Tongue (tissue), 3 donors: ENCODE measurements at places on chromosomes 16 and 17.

- DNase-seq, result no peak
Measured at GRCh38 chr16:14527411-14528044, 102.5 kb downstream of the PARN start.

- DNase-seq, result peak; percentile 78
Measured at GRCh38 chr17:79838522-79839274, 542 bp downstream of the CBX4 start.

GRCh38 chr17:50536683-50537646, 4.4 kb downstream of the EPN3 start:
- no peak for DNase-seq

DNA sequence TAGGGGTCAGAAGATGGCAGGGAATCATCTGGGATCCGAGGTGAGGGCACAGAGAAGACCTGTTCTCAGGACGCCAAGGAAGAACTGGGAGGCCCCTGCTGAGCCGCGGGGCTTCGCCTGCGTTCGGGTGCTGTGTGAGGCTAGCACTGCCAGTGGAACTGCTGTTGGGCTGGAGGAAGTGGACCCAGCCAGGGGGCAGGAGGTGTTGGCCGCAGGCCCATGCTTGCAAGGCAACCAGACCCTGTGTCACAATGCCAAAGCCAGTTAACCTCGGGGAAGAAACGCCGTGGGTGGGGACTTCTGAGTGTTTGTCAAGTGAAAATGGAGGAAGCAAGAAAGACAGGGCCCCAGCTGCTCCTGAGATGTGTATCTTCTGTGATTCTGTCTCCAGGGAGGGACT, 185.5 kb downstream of the LGALS9B start:
- peak; percentile 30 for DNase-seq

GRCh38 chr16:65213866-65214595, 92.2 kb upstream of the CDH11 start:
- no peak for DNase-seq

DNA sequence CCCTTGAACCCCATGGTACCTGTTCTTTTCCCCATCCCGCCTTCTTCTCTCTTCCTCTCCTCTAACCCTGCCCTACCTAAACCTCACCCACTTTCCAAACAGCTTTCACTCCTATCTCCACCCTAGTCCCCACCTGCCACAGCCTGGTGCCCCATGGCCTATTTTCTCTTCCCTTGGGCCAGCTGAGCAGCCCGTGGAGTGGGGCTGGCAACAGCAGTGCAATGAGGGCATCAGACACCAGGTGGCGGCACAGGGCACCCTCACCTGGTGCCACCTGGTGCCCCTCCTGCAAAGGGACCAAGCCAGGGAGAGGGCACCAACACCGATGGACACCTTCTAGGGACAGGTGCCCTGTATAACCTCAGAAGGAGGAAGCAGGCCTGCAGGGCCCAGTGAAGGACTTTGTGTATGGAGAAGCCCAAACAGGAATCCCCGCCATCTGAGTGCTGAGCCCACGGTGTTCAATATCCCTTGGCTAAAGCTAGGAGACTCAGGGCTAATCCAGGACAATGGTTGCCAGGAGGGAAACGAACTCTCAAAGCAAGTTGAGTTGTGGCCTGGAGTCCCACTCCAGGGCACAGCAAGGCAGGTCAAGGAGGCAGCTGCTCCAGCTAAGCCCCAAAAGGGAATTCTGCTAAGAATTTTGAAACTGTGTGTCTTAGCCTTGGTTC, 4.0 kb upstream of the ABCC3 start:
- no peak for DNase-seq

- DNase-seq, result no peak
Measured at GRCh38 chr16:58329135-58329534, 34.3 kb upstream of the PRSS54 start.

GRCh38 chr16:60582528-60582927, 1453.7 kb downstream of the CDH8 start:
- no peak for DNase-seq

DNA sequence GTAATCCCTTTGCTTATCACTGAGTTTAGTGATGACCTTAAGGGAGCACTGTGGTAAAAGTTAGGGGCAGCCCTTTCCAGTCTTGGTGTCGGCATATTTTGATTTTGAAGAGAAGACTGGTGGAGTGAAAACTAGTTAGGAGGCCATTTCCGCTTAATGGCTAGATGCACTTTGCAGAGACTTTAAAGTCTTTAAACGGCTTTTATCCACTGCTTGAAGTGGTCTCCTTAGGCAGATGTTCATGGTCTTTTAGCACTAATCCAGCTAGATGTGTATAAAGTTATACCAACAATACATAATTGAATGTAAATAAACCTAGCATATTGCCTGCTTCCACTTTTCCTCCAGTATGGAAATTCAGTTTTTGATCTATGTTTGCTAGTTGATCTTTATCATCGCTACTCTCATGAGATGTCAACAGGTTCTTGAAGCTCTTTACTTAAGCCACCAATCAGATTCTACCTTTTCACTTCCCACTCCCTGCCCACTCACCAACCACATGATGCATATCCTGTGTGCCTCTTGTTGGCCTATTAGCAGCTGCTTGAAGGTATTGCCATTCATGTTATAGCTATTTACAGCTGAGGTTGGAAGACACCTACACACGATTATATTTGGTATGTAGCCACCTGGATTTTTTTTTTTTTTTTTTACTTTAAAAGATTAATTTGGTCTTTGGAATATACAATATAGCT, 132.0 kb downstream of the NLK start:
- no peak for DNase-seq

- no peak for DNase-seq
Measured at GRCh38 chr16:63201851-63202250, 1165.6 kb upstream of the CDH8 start.

GRCh38 chr16:80341263-80341662, 199.5 kb upstream of the DYNLRB2 start:
- DNase-seq, result no peak

DNA sequence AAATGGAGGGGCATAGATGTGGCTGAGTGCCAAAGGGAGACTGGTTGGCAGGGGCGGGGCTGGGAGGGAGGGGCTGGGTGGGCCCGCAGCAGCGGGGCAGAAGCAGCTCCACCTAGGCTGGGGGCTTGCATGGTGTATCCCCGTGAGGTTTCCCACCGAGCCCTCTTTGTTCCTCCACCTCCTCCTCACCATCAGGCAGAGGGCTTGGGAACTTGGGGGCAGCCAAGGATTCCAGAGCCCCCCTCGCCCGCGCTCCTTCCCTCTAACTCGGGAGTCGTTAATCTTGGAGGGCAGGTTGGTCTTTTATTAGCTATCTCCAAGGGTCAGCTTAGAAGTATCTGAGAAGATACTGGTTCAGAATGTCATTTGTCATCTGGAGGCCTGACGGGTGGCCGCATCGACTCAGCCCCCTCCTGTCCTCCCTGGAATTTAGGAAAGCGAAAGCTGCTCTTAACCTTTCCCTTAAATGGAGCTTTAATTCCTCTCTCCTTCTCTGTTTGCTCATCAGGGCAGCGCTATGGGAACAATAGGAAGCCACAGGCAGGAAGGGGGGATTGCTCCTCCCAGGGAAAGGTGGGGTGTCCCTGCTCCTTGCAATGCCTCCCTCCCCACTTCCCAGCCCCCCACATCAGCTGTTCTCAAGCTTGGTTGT, 274.3 kb upstream of the XYLT1 start:
- peak; percentile 5 for DNase-seq

GRCh38 chr17:45410144-45411091, 22.3 kb downstream of the ARHGAP27 start:
- DNase-seq, result no peak

DNA sequence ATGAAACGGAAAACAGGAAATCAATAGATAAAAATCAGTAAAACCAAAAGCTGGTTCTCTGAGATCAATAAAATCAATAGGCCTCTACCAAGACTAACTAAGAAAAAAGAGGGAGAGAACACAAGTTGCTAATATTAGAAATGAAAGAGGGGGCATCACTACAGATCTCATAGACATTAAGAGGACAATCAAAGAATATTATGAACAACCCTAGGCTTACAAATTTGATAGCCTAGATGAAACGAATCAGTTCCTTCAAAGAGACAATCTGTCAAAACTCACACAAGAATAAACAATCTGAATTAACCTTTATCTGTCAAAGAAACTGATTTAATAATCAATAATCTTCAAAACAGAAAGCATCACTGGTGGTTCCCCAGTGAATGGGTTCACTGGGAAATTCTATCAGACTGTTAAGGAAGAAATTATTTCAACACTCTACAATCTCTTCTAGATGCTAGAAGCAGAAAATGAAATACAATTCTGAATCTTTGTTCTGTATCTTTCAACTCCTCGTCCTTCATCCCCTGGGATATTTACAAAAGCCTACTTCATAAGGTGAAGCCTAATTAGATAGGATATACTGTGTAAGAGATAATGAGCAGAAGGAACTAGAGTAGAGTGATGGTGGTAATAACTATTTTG, 4.4 kb downstream of the ABCA9 start:
- no peak for DNase-seq

DNA sequence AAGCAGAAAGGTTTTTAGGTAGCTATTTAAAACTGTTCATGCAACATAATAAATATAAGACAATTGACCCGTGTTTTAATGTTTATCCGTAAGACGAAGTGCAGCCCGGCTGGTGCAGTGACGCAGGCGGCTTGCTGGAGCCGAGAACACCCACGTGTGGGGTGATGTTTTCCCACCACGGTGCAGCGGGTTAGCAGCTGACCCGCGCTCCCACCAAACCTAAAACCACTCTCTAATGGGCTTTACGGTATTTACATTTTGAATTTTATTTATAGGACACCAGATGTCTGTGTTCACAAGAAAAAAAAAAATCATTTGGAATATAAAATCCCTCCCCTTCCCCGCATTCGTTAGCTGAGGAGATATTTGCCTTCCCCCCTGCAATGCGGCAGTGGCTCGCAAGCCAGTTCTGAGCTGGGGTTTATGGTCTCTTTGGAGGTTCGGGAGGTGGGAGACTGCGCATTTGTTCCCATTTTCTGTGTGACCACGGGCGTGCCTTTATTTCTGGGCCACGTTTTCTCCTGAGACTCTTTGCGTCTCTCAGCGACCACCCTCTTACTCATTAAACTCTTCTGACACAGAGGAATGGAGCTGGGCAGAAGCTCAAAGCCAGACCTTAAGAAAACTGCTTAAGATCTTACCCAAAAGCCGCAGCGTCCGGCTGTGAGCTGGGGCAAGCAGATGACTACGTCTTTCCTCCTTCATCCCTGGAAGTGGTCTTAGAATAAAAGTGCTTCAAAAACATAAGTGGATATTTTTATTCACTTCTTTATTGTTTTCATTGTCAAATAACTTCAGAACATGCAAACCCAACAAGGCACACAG, 301.1 kb downstream of the IRF8 start:
- DNase-seq, result no peak

DNA sequence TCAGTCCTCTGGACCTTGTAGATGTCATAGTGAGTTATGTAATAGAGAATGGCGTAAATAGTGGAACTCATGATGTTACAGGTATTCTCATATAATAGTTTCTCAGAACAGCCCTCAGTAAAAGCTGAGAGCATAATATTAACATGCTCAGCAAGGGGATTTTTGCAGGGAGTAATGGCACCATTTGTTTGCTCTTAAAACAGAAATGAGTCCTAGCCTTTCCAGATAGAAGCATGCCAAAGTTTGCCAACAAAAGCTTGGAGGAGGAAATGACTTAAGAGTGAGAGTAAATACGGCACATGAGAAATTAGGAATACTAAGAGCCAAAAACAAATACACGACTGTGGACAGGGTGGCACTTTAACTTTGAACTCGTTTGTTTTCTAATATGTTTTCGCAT, 198.4 kb downstream of the ANKFN1 start:
- DNase-seq, result no peak

- DNase-seq, result peak; percentile 88
Measured at GRCh38 chr17:82440991-82441627, 9.4 kb downstream of the CYBC1 start.

DNA sequence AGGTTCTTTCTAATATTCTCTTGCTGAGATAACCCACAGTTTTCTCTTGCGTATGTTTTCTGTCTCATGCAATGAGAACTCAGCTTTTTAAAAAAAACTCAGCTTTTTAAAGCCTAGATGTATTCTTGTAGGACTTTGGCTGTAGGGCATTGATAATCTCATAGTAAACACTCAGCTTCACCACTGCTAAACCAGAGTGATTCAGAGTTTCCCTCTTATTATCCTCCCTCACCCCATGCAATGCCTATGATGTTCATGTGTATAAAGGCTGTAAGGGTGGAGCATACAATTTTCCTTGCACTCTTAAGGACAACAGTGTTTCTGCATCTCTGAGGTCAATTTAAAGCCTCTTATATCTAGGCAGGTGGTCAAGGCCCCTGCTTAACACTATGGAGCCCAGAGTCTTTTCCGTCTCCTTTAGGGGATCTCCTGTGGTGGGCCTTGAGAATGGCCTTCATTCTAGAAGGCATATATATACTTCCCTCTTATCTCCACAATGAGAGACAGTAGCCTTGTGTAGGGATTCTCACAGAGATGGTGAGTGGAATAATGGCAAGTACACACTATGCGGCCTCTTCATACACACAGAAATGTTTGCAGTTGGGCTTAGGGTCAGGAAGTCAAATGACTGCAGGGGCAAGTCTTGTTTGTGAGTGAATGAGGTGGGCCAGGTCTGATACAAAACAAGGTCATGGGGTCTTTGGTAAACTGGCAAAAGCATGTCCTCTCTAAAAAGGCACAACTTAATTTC, 279.6 kb downstream of the HS3ST3A1 start:
- no peak for DNase-seq

DNA sequence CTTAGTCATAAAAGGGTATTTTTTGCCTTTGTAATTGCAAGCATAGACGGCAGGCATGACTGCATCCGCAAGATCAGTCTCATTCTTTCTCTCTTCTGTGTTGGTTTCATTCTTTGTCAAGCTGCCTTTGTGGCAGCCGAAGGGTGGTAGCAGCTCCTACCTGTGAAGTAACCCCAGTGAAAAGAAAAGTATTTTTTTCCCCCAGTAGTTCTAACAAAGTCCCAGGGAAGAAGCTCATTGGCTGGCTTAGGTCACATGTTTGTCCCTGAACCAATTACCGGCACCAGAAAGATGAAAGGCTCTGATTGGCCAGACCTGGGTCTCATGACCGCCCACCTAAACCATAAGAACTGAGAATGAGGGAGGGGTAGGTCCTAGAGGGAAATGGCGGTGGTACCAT, 110.7 kb downstream of the RAP1GAP2 start:
- no peak for DNase-seq

- no peak for DNase-seq
Measured at GRCh38 chr16:51655249-51655648, 504.2 kb upstream of the SALL1 start.

DNA sequence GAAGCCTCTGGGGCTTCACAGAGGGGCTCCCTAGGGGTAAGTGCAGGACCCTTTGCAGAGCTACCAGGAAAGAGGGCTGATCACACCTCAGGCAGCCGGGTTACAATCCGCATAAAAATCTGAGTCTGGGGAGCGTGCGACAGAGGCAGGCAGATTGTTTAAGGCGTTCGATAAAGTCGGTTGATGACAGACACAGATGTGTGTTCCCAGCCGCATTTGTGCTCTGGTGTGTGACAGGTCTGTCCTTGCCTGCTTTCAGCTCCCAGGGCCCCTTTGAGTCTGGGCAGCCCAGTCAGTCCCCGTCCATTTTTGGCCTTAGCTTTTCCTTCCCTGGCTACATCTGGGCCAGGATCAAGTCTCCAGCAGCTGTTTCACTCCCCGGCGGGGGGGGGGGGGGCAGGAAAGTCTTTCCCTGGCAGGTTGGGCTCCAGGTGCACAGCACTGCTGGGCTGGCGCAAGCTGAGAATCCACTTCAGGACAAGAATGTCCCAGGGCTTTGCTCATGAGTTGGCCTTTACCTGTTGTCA, 1.3 kb upstream of the ZACN start:
- no peak for DNase-seq

GRCh38 chr16:70410734-70411133, 28.2 kb downstream of the ST3GAL2 start:
- no peak for DNase-seq

GRCh38 chr17:28398280-28398981, 7.6 kb downstream of the SLC46A1 start:
- DNase-seq, result no peak
